ENCODE measurements at places on chromosomes 2 and 18.

DNA sequence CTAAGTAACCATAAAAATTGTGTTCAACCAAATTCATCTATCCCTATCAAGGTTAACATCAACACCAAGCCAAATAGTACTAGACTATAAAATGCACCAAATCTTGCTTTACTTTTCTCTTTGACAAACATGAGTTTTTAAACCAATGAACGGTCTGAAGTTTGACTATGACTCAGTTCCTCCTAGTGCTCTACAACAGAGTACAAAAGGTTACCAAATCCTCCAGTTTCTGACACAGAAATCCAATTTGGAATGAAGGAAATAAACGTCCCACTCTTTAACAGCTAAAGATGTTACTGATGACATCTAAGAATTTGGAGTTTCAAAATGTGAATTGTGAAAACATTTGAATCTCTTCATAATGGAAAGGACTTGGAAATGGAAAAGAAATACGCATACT is 11.8 kb upstream of the ACVR1 start:
- no peak for DNase-seq

DNA sequence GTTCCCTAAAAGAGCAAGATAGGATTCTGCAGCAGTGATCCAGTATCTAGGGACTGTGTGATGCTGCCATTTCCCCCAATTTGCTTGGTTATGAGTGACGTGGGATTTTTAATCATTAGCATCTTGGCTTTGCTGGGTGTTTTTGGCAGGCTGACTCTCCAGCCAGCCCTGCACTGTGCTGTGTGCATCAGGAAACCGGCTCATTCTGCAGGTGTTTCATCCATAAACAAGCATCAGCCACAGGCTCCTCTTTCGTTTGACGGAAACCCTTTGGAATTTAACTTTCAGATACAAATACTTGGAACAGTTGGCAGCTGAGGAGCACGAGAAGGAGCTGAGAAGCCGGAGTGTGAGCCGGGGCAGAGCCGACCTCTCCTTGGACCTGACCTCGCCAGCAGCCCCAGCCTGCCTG is 135.9 kb downstream of the TPGS2 start:
- DNase-seq, result no peak

DNA sequence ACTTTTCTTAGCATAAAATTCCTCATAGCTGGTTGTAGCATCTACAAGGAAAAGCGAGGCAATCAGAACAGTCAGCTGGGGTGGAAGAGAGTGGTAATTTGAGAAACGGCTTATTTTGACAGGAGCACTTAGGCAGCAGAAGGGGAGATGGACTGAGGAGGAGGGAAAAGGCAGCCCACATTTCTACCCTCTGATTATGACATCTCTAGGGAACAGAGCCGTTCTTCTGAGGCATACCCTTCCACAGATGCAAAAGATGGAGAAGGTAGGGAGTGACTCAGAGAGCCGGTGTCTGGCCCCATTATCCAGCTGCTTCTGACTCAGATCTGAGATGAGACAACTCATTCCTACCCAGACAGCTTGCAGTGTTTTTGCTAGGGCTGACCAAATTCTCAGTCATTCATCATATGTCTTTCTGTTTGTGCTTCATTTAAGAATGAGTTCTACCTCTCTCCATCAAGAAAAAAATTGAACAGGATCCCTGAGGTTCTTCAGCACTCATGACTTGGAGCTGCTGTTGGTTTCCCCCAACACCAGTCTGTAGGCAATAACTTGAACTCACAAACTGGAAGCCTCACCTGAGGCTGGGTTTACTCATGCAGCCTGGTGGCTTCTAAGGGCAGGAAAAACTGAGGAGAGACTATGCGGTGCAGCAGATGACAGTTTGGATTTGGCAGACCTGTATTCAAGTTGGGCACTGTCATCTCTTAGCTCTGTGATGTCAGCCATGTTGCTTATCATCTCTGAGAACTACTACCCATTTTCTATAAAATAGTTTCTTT is 15.9 kb upstream of the SEC11C start:
- DNase-seq, result peak; percentile 21

- no peak for DNase-seq
Measured at GRCh38 chr18:47247416-47248114, 3.9 kb downstream of the SKOR2 start.

GRCh38 chr18:58162127-58162526 is 118.1 kb downstream of the NEDD4L start:
- no peak for DNase-seq

- DNase-seq, result no peak
Measured at GRCh38 chr2:206457188-206457634, 13.9 kb downstream of the ADAM23 start.

- no peak for DNase-seq
Measured at GRCh38 chr2:8279506-8279905, 402.4 kb upstream of the ID2 start.

GRCh38 chr18:37869051-37869450 is 303.5 kb upstream of the CELF4 start:
- DNase-seq, result no peak

- no peak for DNase-seq
Measured at GRCh38 chr2:233758849-233759248, 1.2 kb upstream of the UGT1A1 start.

GRCh38 chr2:100405403-100406119 is 11.9 kb downstream of the CHST10 start:
- no peak for DNase-seq

DNA sequence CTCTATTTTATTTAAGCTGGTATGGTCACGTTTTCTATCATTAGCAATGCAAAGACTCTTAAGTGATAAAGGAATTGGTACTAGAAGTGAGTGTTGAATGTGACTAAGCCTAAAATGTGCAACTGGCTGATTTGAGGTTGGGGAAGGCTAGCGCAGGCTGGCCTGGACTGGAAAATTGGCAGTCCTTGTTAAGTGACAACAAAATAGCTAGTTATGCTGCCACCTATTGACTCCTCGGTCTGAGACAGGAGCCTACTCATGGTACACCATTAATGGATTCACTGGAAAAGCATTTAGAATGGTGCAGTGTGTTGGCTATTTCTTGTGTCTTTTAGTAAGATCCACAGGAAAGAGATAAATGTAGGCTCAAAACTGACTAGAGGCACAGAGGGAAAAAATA is 5.7 kb upstream of the WIPF1 start:
- no peak for DNase-seq

GRCh38 chr18:59323931-59324622 is 5.6 kb upstream of the CPLX4 start:
- DNase-seq, result no peak

GRCh38 chr2:97745474-97746174 is 32.2 kb downstream of the ZAP70 start:
- DNase-seq, result peak; percentile 42

- DNase-seq, result no peak
Measured at GRCh38 chr2:226836548-226836885, 663 bp downstream of the RHBDD1 start.

DNA sequence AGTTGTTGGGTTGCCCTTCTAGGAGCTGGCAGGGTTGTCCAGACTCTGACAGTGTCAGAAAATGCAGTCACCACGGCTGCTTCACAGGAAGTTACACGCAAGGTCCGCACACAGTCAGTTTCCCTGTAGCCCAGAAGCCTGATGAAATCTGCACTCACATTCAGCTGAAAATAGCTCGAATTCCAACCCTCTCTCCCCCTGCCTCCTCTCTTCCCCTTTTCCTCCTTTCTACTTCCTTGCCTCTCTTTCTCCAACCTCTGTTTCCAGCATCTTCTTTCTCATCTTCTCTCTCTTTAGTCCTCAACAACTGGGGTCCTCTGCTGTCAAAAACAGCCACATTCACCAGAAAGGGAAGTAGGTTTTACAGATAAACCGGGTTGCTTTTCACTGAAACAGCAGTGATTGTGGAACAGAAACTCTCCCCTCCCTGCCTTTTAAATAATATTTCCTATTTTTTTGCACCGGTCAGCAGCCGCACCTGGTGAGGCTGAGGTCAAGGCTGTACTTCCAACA is 69.3 kb downstream of the BCL11A start:
- DNase-seq, result no peak

GRCh38 chr18:36630917-36631316 is 197.9 kb downstream of the TPGS2 start:
- no peak for DNase-seq

DNA sequence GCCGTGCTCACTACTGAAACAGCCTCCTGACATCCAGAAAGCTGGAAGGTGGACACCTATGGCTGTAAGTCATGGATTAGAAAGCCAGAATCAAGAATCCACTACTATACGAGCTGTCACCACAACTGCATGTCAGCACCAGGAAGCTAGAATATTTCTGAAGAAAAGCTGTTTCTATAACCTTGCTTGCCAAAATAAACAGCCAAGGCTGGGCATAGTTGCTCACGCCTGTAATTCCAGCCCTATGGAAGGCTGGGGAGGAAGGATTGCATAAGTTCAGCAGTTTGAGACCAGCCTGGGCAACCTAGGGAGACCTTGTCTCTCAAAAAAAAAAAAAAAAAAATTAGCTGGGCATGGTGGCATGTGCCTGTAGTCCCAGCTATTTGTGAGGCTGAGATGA is 96.3 kb upstream of the GAREM1 start:
- no peak for DNase-seq

- no peak for DNase-seq
Measured at GRCh38 chr2:168482269-168482668, 26.2 kb downstream of the CERS6 start.

- DNase-seq, result no peak
Measured at GRCh38 chr2:149087751-149088150, 49.3 kb downstream of the LYPD6B start.

- DNase-seq, result no peak
Measured at GRCh38 chr2:41854227-41854626, 193.6 kb upstream of the PKDCC start.

- DNase-seq, result no peak
Measured at GRCh38 chr2:11352781-11353537, 8.5 kb upstream of the ROCK2 start.

GRCh38 chr2:8193686-8194615 is 487.9 kb upstream of the ID2 start:
- DNase-seq, result no peak

- no peak for DNase-seq
Measured at GRCh38 chr2:158214431-158214830, 112.8 kb downstream of the UPP2 start.

GRCh38 chr18:39801848-39802247 is 2153.2 kb upstream of the PIK3C3 start:
- no peak for DNase-seq

DNA sequence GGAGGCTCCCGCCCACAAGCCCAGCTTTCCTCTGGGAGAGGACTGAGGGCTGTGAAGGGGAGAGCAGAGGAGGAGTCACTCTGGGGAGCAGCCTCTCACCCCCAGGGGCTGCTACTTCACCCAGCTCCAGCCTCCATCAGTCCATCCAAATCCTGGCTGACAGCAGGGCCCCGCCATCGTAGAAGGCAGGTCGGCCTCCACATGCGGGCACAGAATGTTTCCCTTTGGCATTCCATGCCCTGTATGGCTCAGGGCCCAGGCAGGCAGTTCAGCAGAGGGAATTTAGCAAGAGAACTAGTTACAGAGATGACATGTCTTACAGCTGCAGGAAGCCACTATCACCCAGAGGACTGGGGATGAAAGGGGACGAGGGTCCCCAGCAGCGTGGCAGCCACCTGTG is 6.4 kb upstream of the ODC1 start:
- no peak for DNase-seq

GRCh38 chr2:85554980-85555612 is 6.2 kb downstream of the GGCX start:
- DNase-seq, result no peak

DNA sequence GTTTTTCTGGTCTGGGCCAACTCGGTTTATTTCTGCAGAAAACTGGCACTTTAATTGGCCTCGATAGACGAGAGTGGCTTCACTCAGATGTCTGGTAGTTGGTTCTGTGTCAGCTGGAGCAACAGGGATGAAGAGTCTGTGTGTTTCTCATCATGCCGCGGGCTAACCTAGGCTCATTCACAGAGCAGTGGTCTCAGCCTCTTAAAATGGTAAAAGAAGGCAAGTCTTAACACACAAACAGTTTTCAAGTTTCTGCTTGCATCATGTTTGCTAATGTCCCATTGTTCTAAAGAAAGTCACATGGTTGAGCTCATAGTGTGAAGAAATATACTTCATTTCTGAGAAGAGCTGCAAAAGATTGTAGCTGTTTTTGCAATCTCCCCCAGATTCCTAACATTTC is 37.5 kb upstream of the ANXA4 start:
- DNase-seq, result no peak

DNA sequence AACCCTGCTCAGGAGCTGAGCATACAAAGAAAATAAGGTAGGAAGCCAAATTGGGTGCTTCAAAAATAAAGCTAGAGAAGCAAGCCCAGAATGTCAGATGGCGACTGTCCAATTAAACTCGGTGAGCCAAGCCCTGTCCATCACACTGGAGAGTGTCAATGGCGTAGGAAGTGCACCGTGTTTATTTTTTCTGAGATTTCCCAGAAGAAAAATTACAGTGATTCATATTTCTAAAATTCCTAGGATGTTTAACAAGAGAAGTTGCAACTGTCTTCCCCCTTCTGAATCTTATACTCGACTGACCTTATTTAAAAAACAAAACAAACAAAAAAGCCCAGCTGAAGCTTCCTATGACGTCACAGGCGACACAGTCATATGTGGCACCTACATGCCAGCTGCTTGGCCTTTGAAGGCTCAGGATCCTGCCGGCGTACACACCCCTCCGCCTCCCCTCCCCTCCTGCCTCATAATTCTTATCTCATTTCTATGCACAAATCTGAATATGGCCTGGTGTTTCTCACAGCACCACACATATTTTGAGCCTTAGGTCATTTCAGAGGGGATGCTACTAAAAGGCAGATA is 60.8 kb downstream of the MBP start:
- no peak for DNase-seq

GRCh38 chr2:69065735-69066336 is 52.9 kb downstream of the ANTXR1 start:
- no peak for DNase-seq

GRCh38 chr2:103361712-103362111 is 599.9 kb downstream of the TMEM182 start:
- DNase-seq, result no peak

DNA sequence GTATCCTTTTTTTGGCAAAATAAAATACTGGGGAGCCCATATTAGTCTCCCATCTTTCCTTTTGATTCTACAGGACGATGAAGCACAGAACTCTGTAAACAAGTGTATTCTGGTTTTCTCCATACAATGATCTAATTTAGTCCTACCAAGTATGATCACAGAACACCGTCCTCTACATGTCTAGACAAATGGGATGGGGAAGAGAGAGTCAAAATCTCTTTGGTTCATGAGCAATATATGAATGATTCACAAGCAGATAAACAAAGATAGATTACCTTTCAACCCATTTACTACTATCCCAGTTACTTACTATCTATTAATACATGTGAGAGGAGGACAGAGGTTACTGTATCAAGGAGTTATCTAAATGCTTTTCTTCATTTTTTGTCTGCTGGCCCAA is 352.4 kb upstream of the ACVR2A start:
- no peak for DNase-seq

DNA sequence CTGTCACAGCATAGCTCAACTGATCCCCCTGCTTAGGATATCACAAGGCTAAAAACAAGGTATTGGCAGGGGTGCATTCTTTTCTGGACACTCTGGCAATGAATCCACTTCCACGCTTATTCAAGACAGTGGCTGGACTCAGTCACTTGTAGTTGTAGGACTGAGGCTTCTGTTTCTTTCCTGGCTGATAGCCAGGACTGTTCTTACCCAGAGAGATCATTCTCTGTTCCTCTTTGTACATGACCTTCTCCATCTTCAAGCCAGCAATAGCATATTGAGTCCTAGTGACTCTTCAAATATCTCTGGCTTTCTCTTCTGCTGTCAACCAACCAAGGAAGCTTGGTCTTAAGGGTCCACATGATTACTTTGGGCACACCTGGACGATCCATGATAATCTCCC is 241.3 kb downstream of the RBM43 start:
- no peak for DNase-seq

Data from stimulated activated CD4-positive, alpha-beta T cell treated with anti-CD3 and anti-CD28 coated beads, Interleukin-4, amount 100 ng/mL, for 48 hours (primary cell).